ENCODE measurements at places on chromosomes 3 and 15.

- no peak for DNase-seq
Measured at GRCh38 chr3:106699122-106699521, 678.1 kb upstream of the CCDC54 start.

DNA sequence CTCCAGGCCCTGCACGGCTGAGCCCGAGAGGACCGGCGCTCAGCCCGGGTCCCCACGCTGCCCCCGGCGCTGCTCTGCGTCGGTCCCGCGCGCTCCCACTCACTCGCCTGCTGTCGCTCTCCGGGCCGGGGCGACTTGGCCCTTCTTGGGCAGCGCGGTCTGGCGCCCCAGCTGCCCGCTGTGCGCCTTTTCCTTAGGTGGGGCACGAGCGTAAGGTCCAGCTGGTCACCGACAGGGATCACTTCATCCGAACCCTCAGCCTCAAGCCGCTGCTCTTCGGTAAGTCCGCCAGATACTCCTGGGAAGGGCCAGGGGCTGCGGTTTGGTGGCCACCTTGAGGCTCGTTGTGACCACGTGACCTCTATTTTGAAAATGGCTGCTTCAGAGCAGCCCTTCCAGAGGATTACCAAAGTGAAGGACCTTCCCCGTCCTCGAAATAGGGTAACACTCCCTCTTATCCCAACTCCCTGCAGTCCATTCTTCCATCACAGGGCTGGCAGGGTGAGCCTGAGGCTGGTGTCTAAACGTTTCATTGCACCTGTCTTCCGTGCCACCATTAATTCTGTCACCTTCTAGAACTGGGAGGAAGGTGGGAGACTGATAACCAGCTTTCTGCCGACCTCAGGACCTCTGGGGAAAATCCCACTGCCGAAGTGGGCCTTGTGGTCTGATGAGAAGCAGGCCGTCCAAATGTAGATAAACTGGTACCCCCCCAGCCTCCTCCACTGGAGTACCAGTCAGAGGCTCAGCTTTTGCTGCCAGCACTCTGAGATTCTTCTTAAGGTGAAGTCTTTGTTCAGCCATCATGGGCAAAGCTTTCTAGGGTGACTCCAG lies 812 bp downstream of the P4HTM start:
- DNase-seq: no peak

GRCh38 chr15:25810631-25811091 lies 52.5 kb downstream of the ATP10A start:
- no peak for DNase-seq

GRCh38 chr15:81049835-81050234 lies 49.1 kb downstream of the TLNRD1 start:
- no peak for DNase-seq

- no peak for DNase-seq
Measured at GRCh38 chr15:26628879-26629529, 143.9 kb downstream of the GABRB3 start.

DNA sequence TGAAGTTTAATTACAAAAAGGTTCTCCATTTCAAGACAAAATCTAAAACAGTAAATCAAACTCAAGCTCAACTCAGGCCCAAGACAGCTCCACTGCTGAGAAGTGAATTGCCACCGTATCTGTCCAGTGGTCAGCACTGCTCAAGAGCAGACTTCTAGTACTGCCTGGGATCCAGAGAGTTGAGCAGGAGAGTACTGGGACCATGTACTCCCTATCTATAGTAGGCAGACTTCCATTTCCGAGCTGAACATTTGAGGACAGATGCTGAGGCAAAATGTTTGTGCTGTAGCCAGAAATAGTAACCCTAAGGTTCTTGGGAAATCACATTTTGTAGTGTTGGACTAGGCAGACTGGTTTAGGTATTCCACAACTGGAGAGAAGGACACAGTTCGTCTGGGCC lies 44.1 kb downstream of the MRPL3 start:
- no peak for DNase-seq

- DNase-seq: no peak
Measured at GRCh38 chr15:38266247-38266986, 13.8 kb downstream of the SPRED1 start.

- DNase-seq: no peak
Measured at GRCh38 chr15:90915216-90915807, 12.2 kb downstream of the MAN2A2 start.

DNA sequence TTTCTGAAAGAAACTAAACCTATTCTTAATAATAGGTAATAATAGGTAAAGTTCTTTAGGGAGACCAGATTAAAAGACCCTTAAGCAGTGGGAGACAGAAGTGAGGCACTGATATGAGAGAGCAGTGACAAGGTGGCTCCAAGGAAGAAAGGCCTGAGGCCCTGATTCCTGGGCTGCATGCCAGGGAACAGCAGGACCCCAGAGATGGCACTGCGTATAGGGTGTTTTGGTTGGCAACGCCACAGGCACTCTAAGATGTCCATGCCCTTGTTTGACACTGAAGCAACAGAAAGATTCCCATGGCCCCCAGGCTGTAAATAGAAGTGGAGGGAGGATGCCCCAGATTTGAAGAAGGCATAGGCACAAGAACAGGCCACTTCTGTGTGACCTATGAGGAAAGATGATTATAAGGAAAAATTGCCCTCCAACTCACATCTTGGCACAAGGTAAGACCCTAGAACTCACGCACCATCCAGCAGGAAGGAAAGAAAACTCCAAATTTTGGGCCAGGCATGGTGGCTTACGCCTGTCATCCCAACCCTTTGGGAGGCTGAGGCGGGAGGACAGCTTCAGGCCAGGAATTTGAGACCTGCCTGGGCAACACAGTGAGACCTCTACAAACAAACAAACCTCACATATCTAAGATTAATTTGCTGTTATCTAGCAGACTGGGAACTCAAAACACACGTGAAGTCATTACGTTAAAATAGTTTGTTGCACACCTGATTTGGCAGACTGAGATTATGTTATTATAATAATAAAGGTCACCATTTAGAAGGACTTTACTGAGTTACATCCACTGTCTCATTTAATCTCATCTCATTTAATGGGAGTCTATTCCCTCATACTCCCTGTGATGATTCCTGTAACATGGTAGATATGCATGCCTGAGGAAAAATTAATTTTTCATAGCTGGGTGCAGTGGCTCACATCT lies 10.5 kb upstream of the BLM start:
- DNase-seq: no peak

DNA sequence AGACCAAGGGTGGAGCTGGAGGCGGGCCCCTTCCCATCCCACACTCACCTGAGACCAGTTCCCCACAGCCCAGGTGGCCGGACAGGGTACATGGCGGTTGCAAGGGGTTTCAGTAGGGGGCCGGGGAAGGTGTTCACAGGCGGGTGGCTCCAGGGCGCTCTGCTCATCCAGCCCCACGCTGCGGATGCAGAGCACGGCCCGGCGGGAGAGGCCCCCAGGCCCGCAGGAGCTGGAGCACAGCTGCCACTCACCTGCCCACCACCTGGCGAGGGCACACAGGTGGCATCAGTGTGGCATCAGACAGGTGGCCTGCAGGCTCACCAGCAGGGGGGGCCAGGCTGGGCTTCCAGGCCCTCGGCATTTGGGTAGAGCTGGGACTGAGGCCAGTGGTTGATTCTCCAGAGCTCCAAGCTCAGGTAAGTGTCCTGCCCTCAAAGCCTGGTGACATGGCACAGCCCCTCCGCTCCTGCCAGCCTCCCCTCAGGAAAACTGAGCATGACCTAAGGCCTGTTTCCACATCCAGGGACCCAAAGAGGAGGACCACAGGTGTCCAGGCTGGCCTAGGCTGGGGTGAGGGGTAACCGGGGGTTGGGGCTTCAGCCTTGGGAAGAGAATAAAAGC lies 43.8 kb downstream of the ADAMTS7 start:
- DNase-seq: no peak

DNA sequence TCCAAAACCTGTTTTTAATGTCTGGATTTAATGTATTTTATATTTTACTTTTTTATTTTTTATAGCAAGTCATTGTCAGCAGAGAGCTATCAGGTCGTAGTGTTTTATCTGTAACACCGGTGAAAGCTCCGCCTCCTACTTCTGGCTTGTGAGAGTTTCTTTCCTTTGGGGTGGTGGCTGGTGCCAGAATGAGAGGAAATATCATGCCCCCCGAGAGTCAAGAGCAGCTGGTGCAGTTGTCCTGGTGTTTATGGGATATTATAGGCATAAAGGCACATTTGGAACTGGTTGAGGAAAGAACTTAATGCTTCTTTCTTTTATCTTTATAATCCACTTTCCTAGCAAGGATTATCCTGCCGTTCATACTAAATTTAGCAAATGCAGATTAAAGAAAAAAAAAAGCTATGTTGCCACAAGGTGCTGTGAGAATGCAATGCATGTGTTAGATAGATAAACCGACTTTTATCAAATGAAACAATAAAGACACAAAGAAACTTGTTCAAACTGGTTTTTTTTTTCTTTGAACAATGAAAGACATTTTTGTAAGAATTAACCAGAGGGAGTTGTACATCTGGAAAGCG lies 260.1 kb upstream of the PLSCR5 start:
- no peak for DNase-seq

GRCh38 chr3:7562892-7563291 lies 702.0 kb downstream of the GRM7 start:
- DNase-seq: no peak

GRCh38 chr15:36370731-36371112 lies 208.7 kb upstream of the CDIN1 start:
- DNase-seq: no peak

DNA sequence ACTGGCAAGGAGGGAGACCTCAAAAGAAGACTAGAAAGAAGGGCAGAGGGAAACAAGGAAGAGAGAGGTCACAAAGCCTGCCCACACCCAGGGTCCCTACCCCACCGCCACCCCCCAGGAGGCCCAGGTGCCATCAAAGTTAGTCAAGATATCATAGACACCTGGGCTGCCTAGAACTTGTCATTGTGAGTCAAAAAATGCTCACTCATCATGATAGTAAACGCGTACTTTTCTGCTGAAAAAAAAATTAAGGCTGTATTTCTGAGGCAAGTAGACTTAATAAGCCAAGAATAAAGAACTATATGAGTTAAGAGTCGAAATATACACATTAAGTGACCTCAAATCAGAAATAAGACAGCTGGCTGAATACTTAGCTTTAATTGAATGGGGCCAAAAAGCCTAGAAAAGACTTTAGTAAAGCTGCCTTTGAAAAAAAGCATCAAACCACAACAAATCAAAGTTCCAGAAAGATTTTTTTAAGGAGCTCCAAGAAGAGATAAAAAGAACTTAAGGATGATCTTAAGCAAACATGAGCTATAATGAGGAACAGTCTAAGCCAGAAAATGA lies 415.5 kb upstream of the PPP2R3A start:
- no peak for DNase-seq

DNA sequence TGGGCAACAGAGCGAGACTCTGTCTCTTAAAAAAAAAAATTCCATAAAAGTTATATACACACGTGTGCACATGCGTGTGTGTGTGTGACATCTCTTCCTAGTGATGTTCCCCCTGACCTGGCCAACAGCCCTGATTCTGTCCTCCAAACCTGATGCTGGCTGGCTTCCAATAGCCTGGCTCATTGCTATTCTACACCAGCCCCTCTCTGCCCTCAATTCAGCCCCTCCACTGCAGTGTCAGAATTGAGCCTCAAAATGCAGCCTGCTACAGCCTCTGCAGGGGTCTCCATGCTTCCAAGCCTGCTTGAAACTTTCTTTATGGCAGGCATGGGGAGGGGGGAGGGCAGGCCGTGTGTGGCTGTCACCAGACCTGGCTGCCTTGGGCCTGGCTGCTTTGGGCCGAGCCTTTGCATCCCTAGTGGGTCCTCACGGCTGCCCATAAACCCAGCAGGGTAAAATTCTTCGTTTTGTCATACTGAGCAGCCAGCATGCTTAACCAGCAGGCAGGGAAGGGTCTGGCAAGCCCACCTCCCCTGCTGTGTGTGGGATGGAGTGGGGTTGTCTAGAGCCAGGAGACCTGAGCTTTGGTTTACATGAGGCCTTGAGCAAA lies 22.7 kb upstream of the DOCK3 start:
- no peak for DNase-seq

GRCh38 chr3:120348065-120348990 lies 826 bp downstream of the LRRC58 start:
- no peak for DNase-seq

- no peak for DNase-seq
Measured at GRCh38 chr3:37907906-37908305, 46.2 kb downstream of the CTDSPL start.

GRCh38 chr3:197713477-197713822 lies 23.3 kb downstream of the RUBCN start:
- DNase-seq: no peak

DNA sequence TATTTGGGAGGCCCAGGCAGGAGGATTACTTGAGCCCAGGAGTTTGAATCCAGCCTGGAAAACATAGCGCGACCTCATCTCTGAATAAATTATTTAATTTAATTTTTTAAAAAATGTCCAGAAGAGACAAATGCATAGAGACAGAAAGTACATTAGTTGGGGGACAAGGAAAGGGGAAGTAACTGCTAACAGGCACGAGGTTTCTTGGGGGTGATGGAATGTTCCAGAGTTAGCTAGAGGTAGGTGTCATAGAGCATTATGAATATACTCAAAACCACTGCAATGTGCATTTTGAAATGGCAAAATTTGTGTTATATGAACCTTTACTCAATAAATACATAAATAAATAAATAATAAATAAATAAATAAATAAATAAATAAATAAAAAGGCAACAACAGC lies 31.7 kb upstream of the CYP11A1 start:
- DNase-seq: no peak

DNA sequence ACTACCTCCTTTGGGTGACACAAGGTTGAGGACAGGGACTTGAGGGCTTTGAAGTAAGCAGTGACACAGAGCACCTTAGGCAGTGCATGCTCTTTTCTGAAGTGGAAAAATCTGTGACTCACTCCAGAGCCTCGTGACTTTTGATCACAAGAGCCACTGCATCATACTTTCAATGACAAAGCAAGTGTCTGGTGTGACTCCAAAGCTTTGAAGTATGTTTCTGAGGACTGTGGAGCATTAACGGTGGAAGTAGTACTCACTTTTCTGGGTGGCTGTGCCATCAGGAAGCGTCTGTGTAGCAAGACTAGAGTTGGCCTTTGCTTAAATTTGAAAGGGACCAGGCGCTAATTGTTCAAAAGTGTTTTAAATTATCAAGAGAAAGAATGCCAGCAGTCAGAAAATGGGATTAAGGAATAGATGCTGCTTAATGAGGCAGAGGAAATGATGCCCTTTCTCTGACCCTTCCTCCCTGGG lies 210.7 kb upstream of the TRIM42 start:
- no peak for DNase-seq

GRCh38 chr3:28347374-28348264 lies 902 bp upstream of the ZCWPW2 start:
- no peak for DNase-seq

- no peak for DNase-seq
Measured at GRCh38 chr3:148042663-148043445, 633.7 kb downstream of the ZIC1 start.

- DNase-seq: no peak
Measured at GRCh38 chr3:155629056-155629455, 115.8 kb downstream of the PLCH1 start.

- DNase-seq: no peak
Measured at GRCh38 chr3:154548341-154548740, 118.4 kb upstream of the GPR149 start.

GRCh38 chr3:61565569-61565968 lies 4.2 kb downstream of the PTPRG start:
- DNase-seq: no peak
